ENCODE measurements at places on chromosomes 16 and 17.

- DNase-seq, result no peak
These were observed 82.8 kb upstream of the NOG start for GRCh38 chr17:56510554-56511342.

- no peak for DNase-seq
These were observed 2.2 kb downstream of the C17orf67 start for GRCh38 chr17:56831369-56832095.

DNA sequence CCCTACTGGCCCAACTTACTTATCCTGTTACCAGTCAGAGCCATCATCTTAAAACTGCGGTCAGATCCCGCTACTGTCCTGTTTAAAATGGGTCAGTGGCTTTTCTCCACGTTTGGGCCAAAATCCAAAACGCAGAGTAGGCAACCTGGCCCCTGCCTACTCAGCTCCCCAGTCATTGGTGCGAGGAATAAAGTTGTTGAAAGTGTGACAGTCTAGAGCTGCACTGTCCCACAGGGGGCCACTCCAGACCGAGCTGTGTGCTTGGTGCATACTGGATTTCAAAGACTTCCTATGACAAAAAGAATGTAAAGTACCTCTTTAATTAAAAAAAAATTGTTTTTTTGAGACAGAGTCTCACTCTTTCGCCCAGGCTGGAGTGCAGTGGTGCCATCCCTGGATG, 21.2 kb upstream of the LYRM9 start:
- DNase-seq, result no peak

DNA sequence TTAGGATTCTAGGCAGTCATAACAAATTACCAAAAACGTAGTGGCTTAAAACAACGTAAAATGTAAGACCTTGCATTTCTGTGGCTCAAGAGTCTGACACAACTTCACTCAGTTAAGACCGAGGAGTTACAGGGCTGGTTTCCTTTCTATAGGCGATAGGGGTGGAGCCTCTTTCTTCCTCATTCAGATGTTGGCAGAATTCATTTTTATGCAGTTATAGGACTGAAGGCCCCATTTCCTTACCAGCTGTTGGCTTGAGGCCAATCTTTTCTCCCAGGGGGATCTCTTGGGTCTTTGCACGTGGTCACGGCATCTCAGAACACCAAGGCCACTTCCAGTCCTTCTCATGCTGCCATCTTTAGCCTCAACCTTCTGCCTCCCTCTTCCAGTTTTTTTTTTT, 145.2 kb downstream of the KCNJ2 start:
- no peak for DNase-seq

- DNase-seq, result no peak
These were observed 858 bp downstream of the MMD start for GRCh38 chr17:55420776-55421178.

DNA sequence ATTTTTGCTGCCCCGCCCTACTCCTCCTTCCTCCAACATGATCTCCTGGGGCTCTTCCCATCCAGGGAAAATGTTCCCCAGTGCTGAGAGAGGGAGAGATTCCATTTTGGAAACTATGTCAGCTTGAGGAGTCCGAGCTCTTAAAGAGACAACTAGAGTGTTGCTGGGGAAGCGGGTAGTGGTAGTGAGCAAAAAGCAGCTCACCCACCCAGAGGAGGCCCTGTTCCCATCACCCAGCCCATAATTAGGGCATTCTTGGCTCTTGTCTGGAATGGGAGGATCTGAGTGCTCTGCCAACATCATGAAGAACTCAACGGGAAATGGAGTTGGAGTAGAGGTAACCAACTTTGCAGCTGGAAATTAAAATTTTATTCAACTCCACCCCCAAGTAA, 9.1 kb upstream of the MSL1 start:
- DNase-seq, result no peak

Measured in GM18507 (cell line).